Bronchial smooth muscle cell (primary cell): ENCODE measurements at places on chromosomes 7 and 10. TPM values are rescaled to one million over a fixed set of nuclear protein-coding genes. Genes with fewer than 3 reads are reported as not detected.

CASTOR2 gene
- total RNA-seq: 9.5 and 17.2 TPM in 2 replicates

MYL10 gene
- not detected in 2 replicates for total RNA-seq

TSPAN33 gene
- total RNA-seq: 0.16 and 0.17 TPM in 2 replicates

PNLIP gene
- not detected in 2 replicates for total RNA-seq

IL6 gene
- 0.94 and 3.3 TPM in 2 replicates for total RNA-seq

POLR2J2 gene
- total RNA-seq: 1.7 and 3.5 TPM in 2 replicates

AZGP1 gene
- not detected in 2 replicates for total RNA-seq

PIP gene
- total RNA-seq: not detected in 2 replicates

BMPER gene
- 7.4 and 11.5 TPM in 2 replicates for total RNA-seq

MSMB gene
- not detected in 2 replicates for total RNA-seq

R3HCC1L gene
- 16.7 and 17.1 TPM in 2 replicates for total RNA-seq

DYNC1I1 gene
- total RNA-seq: 0.17 and 0.47 TPM in 2 replicates

EBLN1 gene
- total RNA-seq: not detected in 2 replicates

OR2A14 gene
- total RNA-seq: not detected in 2 replicates

CCL24 gene
- not detected in 2 replicates for total RNA-seq

RPEL1 gene
- total RNA-seq: under 0.01 TPM in 1 of 2 replicates, not detected in the other

GPR15LG gene
- total RNA-seq: not detected in 2 replicates

VIPR2 gene
- not detected in 2 replicates for total RNA-seq

FEZF1 gene
- not detected in 2 replicates for total RNA-seq

KIF20B gene
- 2.2 and 4.4 TPM in 2 replicates for total RNA-seq

WAPL gene
- total RNA-seq: 42.0 and 42.1 TPM in 2 replicates

STEAP1B gene
- total RNA-seq: 13.8 and 21.0 TPM in 2 replicates

ZNF862 gene
- 10.8 and 12.9 TPM in 2 replicates for total RNA-seq

NPY gene
- not detected in 2 replicates for total RNA-seq

CALHM2 gene
- 21.8 and 31.4 TPM in 2 replicates for total RNA-seq

MAT1A gene
- total RNA-seq: not detected in 2 replicates

LRMDA gene
- total RNA-seq: 0.77 and 3.8 TPM in 2 replicates

TMEM225B gene
- 1.3 and 1.5 TPM in 2 replicates for total RNA-seq

ABCB4 gene
- total RNA-seq: 5.7 and 6.8 TPM in 2 replicates

EVX1 gene
- not detected in 2 replicates for total RNA-seq

CHST3 gene
- total RNA-seq: 13.4 and 16.9 TPM in 2 replicates

IFRD1 gene
- total RNA-seq: 41.4 and 46.7 TPM in 2 replicates

HOXA11 gene
- 0.16 TPM in 1 of 2 replicates, not detected in the other for total RNA-seq

MRLN gene
- total RNA-seq: not detected in 2 replicates

KCNIP2 gene
- 0.32 and 1.3 TPM in 2 replicates for total RNA-seq

COMTD1 gene
- total RNA-seq: 7.0 and 12.8 TPM in 2 replicates

LIPF gene
- not detected in 2 replicates for total RNA-seq

SPDYE5 gene
- not detected in 2 replicates for total RNA-seq

ATG9B gene
- under 0.01 TPM in 2 replicates for total RNA-seq

PAPOLB gene
- under 0.01 TPM in 2 replicates for total RNA-seq

ENTPD1 gene
- total RNA-seq: under 0.01 and 0.60 TPM in 2 replicates
